ENCODE measurements at places on chromosomes 4 and X.

GRCh38 chr4:73586666-73587065 lies 33.6 kb downstream of the RASSF6 start:
- no peak for DNase-seq

- DNase-seq: no peak
Observed at GRCh38 chr4:98557194-98557892, 101.1 kb downstream of the TSPAN5 start.

- no peak for DNase-seq
Observed at GRCh38 chr4:175373031-175373430, 439.0 kb downstream of the GPM6A start.

GRCh38 chr4:139501527-139501926 lies 47.6 kb downstream of the RAB33B start:
- DNase-seq: no peak

GRCh38 chrX:104347860-104348259 lies 93.1 kb upstream of the ESX1 start:
- DNase-seq: no peak
